ENCODE measurements at places on chromosomes 16 and 17. TPM values are rescaled to one million over a fixed set of nuclear protein-coding genes. Genes with fewer than 3 reads are reported as not detected.
A peak's percentile ranks its signal among the peaks of the same experiment; 100 is the strongest.

- no peak for DNase-seq
Observed at GRCh38 chr16:70746708-70747424, 54.1 kb downstream of the VAC14 start.

CCL1 gene
- not detected for total RNA-seq

- DNase-seq = peak; percentile 11
Observed at GRCh38 chr17:31859487-31860008, 504 bp upstream of the COPRS start.

GRCh38 chr16:88976366-88977017, 515 bp downstream of the CBFA2T3 start:
- no peak for DNase-seq

DNA sequence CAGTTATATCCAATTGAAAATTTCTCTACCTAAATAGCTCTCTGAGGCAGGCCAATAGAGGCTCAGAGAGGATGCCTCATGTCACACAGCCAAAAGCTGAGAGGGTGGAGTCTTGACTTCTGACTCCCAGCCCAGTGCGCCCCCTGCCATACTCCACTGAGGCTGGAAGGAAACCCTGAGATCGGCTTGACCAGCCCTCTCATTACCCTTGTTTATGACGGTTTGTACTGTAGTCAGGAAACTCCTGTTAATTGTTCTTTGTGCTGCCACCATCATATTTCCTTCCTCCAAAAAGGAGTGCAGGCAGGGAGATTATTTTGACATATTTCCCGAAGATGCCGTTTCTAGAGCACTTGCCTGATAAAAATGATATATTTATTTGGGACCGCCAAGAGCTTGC, 107.9 kb downstream of the AIPL1 start:
- DNase-seq = peak; percentile 35

PIRT gene
- not detected for total RNA-seq

SOX8 gene
- 3.0 TPM for total RNA-seq

GRCh38 chr17:74822939-74823367, 36.7 kb downstream of the GRIN2C start:
- no peak for DNase-seq

DNA sequence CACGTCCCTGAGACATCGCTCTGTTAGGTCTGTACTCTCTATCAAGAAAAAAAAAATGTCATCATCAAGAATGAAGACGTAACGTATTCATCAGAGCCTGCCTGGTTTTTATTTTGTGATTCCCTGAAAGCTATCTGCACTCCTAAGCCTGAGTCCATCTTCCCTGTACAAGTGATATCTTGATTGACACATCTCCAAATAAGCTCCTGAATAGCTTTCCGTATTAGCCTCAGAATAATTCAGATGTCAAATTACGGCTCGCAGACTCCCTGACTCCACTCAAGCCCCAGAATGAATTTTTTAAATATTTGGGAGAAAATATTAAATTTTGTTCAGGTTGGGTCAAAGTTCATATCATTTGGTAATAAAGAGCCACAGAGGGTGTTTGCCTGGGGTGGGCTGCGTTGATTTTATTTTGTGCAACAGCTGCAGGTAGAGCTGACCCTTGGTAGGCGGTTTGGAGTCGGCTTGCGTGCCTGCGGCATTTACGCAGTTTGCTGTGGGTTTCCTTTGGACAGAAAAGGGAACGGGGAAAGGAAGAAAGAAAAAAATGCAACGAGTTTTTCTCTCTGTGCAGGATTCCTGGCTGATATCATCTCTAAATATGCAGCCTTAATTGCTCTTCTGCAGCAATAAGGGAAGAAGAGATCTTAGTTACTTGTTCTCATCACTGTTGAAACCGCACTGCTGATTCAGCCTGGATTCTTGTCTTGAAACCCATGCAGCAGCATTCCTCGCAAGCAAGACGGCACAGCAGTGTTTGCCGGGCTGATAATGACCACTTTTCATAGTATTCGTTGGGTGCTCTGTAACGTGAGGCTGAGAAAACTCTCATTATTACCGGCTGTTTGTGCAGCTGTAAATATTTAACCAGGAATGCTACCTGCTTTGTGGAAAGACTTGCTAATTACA, 114.7 kb downstream of the IRX3 start:
- peak; percentile 44 for DNase-seq

GRCh38 chr17:17170346-17170985, 35.7 kb downstream of the PLD6 start:
- no peak for DNase-seq

- no peak for DNase-seq
Observed at GRCh38 chr16:21224800-21225199, 8.7 kb upstream of the ANKS4B start.

- no peak for DNase-seq
Observed at GRCh38 chr16:13992322-13992721, 72.4 kb downstream of the ERCC4 start.
